ENCODE measurements at places on chromosomes 13 and 19. TPM values are rescaled to one million over a fixed set of nuclear protein-coding genes. Genes with fewer than 3 reads are reported as not detected.
A peak's percentile ranks its signal among the peaks of the same experiment; 100 is the strongest.

DNA sequence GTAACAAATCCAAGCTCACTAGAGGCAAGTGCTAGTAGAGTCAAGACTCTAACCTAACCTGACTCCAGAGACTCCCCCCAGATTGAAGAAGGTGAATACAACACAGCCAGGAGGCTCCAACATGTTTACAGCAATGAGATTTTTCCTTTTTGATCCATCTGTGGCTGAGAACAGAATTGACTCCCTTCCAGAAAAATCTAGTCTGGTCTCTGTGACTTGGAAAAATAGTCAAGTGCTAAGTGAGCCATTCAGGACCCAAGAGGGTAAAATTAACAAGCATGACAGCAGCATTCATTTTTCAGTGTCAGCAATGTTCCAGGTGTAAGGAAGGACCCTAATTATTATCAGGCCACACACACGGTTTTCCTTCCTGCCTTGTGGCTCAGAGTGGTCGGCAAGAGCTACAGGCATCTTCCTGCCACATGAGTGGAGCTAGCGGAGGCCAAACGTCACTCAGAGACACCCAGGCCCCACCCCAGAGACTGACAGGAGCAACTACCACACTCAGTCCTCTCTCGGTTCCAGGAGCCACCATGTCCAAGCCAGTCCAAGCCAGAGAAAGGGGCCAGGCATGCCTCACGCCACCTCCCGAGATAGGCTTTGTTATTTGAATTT is 395.1 kb downstream of the FOXO1 start:
- H3K27me3 ChIP-seq, result no peaks in the 10 kb centered on the region
- no peak for DNase-seq
- H3K27ac ChIP-seq, result peak overlapping the region; percentile 82
- peaks cover 24% of the 10 kb centered on the region for H3K4me1 ChIP-seq

- H3K4me1 ChIP-seq, result no peaks in the 10 kb centered on the region
- no peaks in the 10 kb centered on the region for H3K36me3 ChIP-seq
- no peak overlapping the region for H3K4me3 ChIP-seq
- no peaks in the 10 kb centered on the region for H3K27me3 ChIP-seq
- H3K27ac ChIP-seq, result no peak overlapping the region
These were observed 27.0 kb upstream of the MIER2 start for GRCh38 chr19:371501-372168.

DNA sequence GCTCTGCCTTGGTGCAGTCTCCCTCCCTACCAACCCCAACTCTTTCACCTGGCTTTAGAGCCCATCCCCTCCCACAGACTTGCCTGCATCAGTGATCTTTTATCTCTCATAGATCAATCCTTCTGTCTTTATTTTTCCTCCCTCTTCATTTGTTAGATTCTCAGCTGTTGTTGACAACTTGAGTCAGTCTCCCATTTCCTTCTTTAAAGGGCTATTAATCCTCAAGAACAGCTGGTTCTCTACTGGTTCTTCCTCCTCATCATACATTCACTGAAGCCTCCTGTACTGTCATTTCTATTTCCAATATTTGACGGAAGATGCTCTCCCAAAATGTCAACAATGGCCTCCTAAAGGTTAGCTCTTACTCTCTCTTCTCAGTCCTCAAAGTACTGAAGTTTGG is 408.2 kb downstream of the TBC1D4 start:
- H3K27me3 ChIP-seq, result no peaks in the 10 kb centered on the region
- H3K4me1 ChIP-seq, result no peaks in the 10 kb centered on the region
- no peak overlapping the region for H3K4me3 ChIP-seq
- DNase-seq, result no peak

DNA sequence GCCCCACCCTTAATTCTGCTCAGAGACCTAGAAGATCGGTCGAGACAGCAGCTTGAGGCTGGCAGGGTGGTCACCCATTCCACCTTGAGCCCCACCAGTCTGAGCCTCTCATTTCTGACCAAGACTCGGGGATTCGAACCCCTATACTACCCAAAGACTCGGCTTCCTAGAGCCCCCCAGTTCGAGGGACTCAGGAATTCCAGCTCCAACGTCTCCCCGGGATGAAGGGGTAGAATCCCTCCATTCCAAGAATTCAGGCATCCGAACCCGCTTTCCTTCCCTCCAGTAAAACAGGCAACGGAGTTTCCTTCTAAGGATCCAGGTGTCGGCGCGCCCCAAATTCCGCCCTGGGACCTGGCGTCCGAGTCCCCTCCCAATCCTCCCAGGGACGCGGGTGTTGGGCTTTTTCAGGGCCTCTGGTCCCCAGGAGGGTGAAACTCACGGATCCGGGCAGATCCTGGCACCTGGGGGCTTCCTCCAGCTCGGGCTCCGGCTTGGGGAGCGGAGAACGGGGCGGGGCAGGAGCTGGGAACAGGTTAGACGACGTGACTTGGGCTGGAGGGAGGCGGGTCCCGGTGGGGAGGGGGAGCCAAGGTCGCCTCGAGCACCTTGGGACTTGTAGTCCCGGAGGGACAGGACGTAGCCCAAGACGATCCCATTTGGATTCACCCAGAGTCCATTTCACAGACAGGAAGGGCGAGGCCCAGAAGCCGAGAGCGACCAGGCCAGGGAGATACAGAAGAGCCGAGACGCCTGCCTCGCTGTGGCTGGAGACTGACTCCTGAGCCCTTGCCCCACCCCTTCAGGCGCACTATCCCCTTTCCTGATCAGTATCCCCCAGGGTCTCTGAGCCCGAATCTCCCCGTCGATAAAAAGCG is at the start of gene PPP1R13L:
TSS of gene PPP1R13L (minus strand) at position 513 of the 878 bp plus-strand sequence. CDS start 6,751 bp downstream, outside the sequence.
- H3K27ac ChIP-seq, result peak within 1 kb of the TSS; percentile 98
- peak; percentile 95 for DNase-seq
- H3K4me1 ChIP-seq, result peaks cover 57% of the 10 kb centered on the region
- peaks cover 17% of the 10 kb centered on the region for H3K36me3 ChIP-seq
- no peaks in the 10 kb centered on the region for H3K27me3 ChIP-seq

ADM5 gene
- total RNA-seq, result 1.1 TPM

DNA sequence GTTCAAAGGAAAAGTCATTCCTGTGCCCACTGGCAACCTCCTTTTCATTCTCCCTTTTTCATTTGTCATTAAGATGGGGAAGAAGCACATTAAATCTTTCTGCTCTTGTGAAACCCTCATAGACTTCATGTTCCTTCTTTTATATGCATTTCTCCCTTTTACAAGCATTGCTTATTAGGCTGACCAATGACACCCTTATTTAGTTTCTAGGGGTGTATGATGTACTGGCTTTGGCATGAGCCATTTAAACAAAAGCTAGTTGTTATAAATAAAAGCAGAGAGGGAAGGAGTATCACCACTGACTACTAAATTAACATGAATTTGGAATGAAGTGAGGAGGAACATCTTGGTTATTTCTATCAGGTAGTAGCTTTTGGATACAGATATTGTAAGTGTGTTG is 68.2 kb upstream of the PCDH9 start:
- no peak overlapping the region for H3K27ac ChIP-seq
- no peak overlapping the region for H3K4me3 ChIP-seq
- H3K27me3 ChIP-seq, result no peaks in the 10 kb centered on the region
- H3K4me1 ChIP-seq, result no peaks in the 10 kb centered on the region
- no peaks in the 10 kb centered on the region for H3K36me3 ChIP-seq
- DNase-seq, result no peak

- no peaks in the 10 kb centered on the region for H3K36me3 ChIP-seq
- no peak overlapping the region for H3K4me3 ChIP-seq
- DNase-seq, result no peak
- H3K27me3 ChIP-seq, result peaks cover 10% of the 10 kb centered on the region
These were observed 166.4 kb downstream of the CACNA1A start for GRCh38 chr19:13339869-13340268.

- H3K27ac ChIP-seq, result peak overlapping the region; percentile 83
- no peak for DNase-seq
- no peaks in the 10 kb centered on the region for H3K27me3 ChIP-seq
- H3K4me1 ChIP-seq, result peaks cover 77% of the 10 kb centered on the region
- H3K36me3 ChIP-seq, result no peaks in the 10 kb centered on the region
- H3K4me3 ChIP-seq, result no peak overlapping the region
These were observed 15.0 kb downstream of the MYO9B start for GRCh38 chr19:17090583-17090982.

ACER1 gene
- total RNA-seq, result not detected

SACS gene
- total RNA-seq, result 11.2 TPM
